ENCODE measurements at places on chromosomes 7 and 10.

- no peak for DNase-seq
Measured at GRCh38 chr7:120742372-120742771, 115.6 kb downstream of the TSPAN12 start.

GRCh38 chr10:100009283-100009792 lies 409 bp downstream of the DNMBP start:
- no peak for DNase-seq

DNA sequence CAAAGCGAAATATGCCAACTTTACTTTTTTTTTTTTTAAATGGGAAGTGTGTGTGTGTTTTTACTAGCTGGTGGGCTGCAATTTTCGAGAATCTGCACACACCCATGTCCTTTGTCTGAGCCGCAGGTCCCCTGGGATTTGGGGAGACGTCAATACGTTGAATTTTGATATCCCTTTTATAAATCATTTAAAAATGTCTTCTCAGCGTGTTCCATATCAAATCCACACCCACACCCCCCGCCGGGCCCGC lies 404 bp upstream of the FMC1 start:
- DNase-seq: no peak

- no peak for DNase-seq
Measured at GRCh38 chr7:39458061-39458745, 108.0 kb upstream of the YAE1 start.

GRCh38 chr7:156049366-156049765 lies 237.1 kb upstream of the SHH start:
- no peak for DNase-seq

GRCh38 chr10:77625379-77625778 lies 12.2 kb downstream of the KCNMA1 start:
- no peak for DNase-seq

GRCh38 chr10:88889559-88890337 lies 9.7 kb downstream of the STAMBPL1 start:
- DNase-seq: no peak

- no peak for DNase-seq
Measured at GRCh38 chr7:68288144-68288593, 1291.5 kb downstream of the TYW1 start.

- no peak for DNase-seq
Measured at GRCh38 chr7:81399471-81399870, 370.4 kb downstream of the HGF start.

- no peak for DNase-seq
Measured at GRCh38 chr7:44433255-44434022, 57.0 kb downstream of the NUDCD3 start.

Measured in stimulated activated CD4-positive, alpha-beta T cell treated with anti-CD3 and anti-CD28 coated beads, TNF-alpha, amount 100 ng/mL, for 4 hours (primary cell).